ENCODE measurements at places on chromosomes 1 and 21. TPM values are rescaled to one million over a fixed set of nuclear protein-coding genes. Genes with fewer than 3 reads are reported as not detected.

Gene RIPK4
- total RNA-seq = 0.13 TPM

DNA sequence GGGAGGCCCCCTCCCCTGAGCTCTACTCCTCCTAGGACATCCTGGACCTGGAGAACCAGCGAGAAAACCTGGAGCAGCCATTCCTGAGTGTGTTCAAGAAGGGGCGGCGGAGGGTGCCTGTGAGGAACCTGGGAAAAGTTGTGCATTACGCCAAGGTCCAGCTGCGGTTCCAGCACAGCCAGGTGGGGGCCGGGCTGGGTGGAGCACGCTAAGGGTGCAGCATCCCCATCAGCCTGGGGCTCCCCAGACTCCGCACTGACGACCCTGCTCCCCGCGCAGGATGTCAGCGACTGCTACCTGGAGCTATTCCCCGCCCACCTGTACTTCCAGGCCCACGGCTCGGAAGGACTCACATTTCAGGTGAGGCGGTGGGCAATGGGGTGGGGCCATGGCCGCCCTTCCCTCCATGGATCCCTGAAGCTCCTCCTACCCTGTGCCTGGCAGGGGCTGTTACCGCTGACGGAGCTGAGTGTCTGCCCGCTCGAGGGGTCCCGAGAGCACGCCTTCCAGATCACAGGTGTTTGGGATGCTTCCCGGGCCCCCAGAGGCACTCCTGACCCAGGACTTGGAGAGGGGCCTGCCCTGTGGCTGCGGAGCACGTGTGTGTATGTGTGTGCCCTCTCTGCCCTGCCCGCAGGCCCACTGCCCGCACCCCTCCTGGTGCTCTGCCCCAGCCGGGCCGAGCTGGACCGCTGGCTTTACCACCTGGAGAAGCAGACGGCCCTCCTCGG lies 4.1 kb downstream of the PLEKHN1 start:
- DNase-seq = no peak

DNA sequence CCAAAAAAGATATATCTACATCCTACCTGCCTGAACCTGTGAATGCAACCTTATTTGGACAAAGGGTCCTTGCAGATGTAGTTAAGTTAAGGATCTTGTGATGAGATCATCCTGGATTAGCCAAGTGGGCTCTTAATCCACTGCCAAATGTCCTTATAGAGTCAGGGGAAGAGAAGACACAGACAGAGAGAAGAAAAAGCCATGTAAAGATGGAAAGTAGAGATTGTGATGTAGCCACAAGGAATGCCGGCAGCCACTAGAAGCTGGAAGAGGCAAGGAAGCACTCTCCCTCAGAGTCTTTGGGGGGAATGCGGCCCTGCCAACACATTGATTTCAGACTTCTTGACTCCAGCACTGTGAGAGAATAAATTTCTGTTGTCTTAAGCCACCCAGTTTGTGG lies 16.2 kb downstream of the HSD11B1 start:
- DNase-seq = no peak

- no peak for DNase-seq
Observed at GRCh38 chr21:33441489-33442477, 38.0 kb downstream of the TMEM50B start.

DNA sequence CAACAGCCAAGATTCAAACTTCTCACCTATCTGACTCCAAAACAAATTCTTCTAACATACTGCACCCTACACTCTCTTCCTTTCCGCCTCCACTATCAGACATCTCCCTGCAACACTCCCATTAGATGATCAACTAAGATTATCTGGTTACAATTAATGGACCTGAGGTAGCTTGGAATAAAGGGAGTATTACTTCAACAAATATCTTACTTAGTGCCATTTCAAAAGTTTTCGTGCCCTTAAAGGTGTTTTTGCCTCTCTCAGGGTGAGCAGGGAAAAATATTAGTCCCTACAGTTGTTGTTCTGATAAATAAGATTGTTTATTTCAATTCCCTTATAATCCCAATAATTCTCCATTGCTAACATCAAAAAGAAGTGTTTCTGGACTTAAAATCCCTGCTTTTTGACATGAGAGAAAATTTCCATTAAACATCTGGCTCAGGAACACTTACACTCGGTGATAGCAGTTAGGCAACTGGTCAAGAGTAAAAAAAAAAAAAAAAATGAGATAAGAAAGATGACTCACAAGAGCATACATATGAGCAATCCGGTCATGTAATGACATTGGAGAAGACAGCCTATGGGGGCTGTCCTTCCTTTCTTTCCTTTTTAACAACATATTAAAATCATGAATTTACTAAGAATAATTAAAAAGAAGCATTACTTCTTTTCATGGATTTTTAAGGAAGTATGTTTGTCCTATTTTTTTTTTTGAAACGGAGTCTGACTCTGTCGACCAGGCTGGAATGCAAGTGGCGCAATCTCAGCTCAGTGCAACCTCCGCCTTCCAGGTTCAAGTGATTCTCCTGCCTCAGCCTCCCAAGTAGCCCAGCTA lies 7.6 kb downstream of the RSBN1 start:
- no peak for DNase-seq

DNA sequence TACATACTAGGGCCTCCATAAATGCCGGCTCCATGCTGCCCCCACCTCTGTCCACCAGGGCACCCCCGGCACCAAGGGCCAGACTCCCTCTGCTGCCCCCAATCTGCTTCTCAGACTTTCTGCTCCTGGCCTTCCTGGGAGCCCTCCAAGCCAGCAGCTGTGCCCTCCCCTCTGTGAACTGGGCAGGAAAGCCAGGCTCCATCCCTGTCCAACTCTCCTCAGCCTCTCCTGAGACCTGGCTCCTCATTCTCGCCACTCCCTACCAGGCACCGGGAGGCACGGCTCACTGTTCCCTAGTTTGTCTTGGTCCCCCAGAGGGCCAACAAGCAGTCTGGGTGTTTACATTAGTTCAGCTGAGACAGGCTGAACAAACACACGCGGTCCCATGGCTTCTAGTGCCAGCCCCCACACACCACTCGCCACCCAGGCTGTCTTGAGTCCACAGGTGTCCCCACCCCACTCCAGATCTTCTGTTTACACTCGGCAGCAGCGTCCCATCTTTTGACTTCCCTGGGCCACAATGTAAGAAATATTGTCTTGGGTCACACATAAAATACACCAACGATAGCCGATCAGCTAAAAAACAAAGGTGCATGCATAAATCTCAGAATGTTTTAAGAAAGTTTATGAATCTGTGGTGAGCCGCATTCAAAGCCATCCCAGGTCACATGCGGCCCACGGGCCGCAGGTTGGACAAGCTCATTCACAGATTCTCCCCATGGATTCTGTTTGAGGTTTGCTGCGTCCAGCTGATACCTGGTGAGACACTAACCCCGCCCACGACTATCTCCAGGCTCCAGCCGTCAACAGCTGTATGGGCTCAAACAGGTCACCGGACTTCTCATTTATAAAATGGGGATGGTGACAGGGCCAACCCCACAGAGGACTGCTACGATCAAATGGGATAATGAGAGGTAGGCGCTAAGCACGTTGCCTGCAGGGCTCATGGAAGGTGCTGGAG lies 29.5 kb upstream of the ECE1 start:
- DNase-seq = no peak
